Stimulated activated CD4-positive, alpha-beta T cell treated with anti-CD3 and anti-CD28 coated beads, Interleukin-15, amount 100 ng/mL, for 1 hour (primary cell): ENCODE measurements at places on chromosomes 3 and 15.

DNA sequence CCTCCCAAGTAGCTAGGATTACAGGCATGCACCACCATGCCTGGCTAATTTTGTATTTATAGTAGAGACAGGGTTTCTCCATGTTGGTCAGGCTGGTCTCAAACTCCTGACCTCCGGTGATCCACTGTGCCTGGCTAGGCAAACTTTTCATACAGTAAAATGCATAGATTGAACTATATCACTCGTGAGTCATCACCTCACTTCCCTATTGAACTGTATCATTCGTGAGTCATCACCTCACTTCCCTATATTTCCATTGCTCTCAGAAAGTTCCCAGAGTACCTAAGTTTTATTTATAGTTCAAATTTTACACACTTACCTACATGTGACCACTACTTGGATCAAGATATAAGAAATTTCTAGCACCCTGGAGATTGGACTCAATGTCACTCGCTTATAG is 73.6 kb upstream of the ACAD9 start:
- no peak for DNase-seq

- DNase-seq, result no peak
Measured at GRCh38 chr3:16480861-16481545, 32.5 kb downstream of the RFTN1 start.

GRCh38 chr15:99850517-99850916 is 117.3 kb upstream of the LYSMD4 start:
- DNase-seq, result no peak

GRCh38 chr15:90039996-90040395 is 38.9 kb downstream of the ZNF710 start:
- no peak for DNase-seq

DNA sequence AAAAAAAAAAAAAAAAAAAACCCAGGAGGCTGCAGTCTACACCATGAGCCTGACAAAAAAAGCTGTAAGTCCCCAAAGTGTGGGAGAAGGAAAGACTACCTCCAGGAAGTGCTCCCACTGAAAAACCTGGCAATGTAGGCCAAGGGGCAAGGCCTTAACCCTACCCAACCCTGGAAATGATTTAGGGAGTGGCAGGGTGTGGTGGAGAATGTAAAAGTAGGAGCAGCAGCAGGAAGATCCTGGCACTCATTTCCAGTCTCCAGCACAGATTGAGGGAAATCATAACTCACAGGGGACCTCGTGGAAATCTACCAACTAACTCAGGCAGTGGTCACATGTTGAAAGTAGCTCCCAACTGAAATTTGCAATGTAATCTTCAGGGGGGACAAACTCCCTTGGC is 839.5 kb downstream of the EPHA3 start:
- DNase-seq, result no peak

DNA sequence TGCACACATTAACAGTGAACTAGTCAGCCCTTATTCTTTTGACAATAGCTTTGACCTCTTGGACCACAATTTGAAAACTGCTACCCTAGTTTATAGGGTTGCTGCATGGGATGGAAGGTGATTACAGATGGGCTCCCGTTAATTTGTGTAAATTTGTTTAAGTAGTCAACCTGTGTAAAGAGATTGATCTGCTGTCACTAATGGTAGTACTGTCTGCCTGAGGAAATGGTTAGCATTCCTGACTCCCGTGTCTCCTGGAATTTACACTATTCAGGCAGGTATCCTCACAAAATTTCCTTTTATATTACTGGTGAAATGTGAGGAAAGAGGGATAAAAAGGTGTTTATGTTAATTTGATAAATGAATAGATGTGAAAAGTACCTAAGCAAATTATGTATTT is 15.3 kb upstream of the EBLN2 start:
- no peak for DNase-seq

DNA sequence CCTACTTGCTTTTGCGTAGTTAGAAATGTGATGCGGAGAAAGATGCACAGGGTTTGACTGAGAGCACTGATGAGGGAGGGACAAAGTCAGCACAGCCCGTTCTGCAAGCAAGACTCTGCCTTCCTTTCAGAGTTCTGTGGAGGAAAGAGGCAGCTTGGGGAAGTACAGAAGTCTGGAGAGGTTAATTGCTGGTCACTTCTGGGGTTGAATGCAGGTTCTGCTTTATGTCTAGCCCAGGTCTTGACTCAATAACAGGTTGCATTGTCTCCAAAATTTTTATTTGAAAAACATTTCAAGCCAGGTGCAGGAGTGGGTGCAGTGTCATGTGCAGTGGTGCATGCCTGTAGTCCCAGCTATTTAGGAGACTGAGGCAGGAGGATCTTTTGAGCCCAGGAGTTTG is 461.7 kb downstream of the NR2F2 start:
- DNase-seq, result no peak

- DNase-seq, result no peak
Measured at GRCh38 chr15:73983211-73983727, 8.8 kb downstream of the STOML1 start.

DNA sequence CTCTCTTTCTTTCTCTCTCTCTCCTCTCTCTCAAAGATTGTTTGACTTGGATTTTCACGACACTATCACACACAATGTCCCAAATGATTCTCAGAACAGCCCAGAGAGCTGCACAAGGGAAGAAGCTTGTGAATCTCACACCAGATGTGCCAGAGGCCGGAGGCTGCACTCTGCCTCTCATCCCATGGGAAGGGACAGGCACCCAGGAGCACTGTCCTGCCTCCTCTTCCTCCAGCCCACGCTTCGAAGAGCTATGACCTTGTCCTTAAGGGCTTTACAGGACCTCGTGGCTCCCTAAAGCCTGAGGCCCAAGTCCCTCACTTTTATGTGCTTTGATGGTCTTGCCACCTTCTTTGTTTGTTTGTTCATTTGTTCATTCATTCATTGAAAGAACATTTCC is 267.6 kb downstream of the FAM43A start:
- no peak for DNase-seq

- no peak for DNase-seq
Measured at GRCh38 chr3:117550766-117551165, 841.2 kb downstream of the TUSC7 start.

DNA sequence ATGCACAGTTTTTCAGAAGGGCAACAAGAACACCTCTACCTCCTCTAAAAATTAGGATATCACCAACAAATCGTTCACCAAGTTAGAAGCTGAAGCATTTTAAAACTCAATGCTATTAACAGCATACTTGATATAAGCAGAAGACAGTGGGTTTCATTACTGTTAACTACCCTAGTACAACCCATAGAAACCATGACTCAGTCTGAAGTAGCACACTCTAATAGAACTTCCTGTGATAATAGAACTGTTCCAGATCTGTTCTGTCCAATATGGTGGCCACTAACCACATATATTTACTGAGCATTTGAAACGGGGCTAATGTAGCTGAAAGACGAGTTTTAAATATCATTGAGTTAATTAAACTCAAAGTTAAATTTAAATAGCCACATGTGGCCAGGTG is 1075.6 kb downstream of the FHIT start:
- DNase-seq, result no peak

DNA sequence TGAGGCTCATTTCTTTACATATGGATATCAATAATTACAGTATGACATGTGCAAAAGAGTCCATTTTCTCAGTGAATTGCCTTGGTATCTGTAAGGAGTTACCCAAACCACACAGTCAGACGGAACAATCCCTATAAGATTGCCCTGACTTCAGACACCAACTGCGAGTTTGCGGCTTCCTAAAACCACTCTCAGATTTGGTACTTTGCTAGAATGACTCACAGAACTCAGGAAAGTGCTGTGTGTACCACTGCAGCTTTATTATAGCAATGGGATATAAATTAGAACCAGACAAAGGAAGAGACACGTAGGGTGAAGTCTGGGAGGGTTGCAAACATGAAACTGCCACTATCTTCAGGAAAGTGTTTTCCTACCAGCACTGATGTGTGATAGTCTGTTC is 45.8 kb upstream of the ATP13A3 start:
- DNase-seq, result no peak

- no peak for DNase-seq
Measured at GRCh38 chr3:186283096-186283495, 78.9 kb downstream of the DGKG start.

- DNase-seq, result no peak
Measured at GRCh38 chr15:74180881-74181602, 7.5 kb downstream of the ISLR start.

DNA sequence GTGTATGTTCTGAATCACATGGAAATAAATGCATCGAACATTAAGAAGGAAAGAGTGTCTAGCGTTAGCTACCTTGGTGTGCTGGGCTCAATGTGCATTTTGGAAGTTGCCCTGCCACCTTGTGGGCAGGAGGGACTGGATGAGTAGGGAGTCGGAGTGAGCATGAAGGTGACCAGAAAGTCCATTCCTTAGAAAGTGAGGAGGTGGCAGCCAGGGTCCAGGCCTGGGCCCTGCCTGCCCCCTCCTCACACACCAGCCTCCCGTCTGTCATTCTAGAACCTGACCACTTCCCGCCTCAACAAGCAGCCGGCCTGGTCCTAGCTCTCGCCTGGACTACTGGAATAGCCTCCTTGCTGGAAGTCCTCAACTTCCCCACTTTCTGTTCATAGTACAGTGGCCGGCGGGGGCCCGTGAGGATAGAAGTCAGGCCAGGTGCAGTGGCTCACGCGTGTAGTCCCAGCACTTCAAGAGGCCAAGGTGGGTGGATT is 10.2 kb upstream of the GATA2 start:
- no peak for DNase-seq

DNA sequence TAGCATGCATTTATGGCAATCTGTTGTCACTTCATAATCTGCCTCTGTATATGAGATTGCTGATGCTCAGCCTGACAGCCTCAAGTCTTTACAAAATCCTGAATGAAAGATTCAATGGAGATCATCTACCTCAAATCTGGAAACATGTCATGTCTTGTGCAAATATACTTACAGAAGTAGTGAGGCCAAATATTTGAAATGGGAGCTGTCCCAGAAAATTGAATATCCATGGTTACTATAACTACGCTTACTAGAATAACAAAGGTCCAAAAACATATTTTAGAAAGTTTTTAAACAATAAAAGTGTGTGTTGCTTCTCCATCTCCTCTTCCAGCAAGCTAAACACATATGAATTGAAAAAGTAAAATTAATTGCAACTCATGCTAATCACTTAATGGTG is 133.2 kb upstream of the DPH6 start:
- no peak for DNase-seq

GRCh38 chr15:93196135-93196670 is 107.2 kb upstream of the RGMA start:
- DNase-seq, result no peak

- DNase-seq, result no peak
Measured at GRCh38 chr3:64975147-64975546, 287.3 kb upstream of the ADAMTS9 start.

- DNase-seq, result no peak
Measured at GRCh38 chr3:64687781-64688604, at the start of gene ADAMTS9. Gene ADAMTS9, minus strand, starts transcription at chr3:64688000. Its CDS starts 343 bp downstream, at chr3:64687657.

DNA sequence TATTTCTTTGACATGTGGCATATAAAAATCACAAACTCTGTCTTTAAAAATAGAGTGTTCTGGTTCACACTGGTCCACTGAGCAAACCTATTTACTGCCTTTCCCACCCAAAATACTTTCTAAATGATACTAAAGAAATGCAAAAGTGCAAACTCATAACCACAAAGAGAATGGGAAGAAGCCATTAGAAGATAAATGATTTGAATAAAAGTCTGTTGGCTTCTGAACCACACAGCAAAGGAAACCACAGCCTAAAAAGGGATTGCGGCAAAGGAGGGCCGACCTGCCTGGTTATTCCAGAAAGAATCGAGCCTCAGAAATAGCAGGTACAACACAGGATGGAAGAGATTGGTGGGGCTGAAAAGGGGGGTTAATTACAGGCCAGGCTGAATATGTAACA is 599.5 kb downstream of the FHIT start:
- DNase-seq, result no peak

DNA sequence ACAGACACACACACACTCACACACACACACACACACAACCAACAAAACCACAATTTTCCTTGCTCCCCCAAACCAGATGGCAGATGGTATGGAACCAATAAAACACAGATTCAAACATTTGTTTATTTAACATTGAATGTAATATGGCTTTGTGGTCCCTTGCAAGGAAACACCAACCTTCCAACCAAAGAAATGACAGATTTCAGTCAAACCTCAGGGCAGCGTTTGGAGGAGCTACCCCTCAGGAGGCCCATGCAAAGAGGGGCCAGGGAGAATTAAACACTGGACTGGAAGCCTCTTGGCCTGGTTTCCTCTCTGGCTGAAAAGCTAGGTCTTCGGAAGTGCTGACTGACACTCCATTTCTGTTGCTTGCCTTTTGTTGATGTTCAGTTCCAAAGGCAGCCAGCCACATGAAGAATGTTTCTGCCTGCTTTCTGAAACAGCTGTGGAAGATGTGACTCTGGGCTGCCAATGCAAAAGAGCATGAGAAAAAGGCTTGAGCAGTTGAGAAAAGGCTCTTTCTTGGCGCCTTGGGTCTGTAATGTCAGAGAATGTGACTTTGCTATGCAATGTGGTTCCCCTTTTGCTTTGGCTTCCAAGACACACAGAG is 296.1 kb downstream of the RPLP1 start:
- no peak for DNase-seq

DNA sequence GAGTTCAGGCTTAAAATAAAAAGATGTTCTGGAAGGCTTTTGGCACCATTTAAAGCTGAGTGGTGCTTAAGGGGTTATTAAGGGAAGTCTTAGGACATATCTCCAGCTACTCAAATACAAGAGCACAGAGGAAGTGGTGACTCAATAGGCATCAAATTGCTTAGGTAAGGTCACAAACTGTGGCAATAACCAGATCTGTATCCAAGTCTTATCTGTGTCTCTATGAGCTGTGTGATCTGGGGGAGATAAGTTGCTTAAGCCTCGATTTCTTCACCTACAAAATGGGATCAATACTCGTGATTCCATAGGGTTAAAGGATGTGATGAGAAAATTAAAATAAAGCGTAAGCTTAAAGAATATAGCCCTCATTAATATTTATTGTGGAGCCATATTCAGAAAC is 7.6 kb downstream of the HDC start:
- no peak for DNase-seq

- DNase-seq, result no peak
Measured at GRCh38 chr3:114389156-114389555, 95.3 kb downstream of the TIGIT start.

GRCh38 chr3:23068016-23068728 is 135.0 kb upstream of the UBE2E2 start:
- DNase-seq, result no peak
